Activated naive CD4-positive, alpha-beta T cell (primary cell): ENCODE measurements at places on chromosomes 16 and 17.
A peak's percentile ranks its signal among the peaks of the same experiment; 100 is the strongest.

DNA sequence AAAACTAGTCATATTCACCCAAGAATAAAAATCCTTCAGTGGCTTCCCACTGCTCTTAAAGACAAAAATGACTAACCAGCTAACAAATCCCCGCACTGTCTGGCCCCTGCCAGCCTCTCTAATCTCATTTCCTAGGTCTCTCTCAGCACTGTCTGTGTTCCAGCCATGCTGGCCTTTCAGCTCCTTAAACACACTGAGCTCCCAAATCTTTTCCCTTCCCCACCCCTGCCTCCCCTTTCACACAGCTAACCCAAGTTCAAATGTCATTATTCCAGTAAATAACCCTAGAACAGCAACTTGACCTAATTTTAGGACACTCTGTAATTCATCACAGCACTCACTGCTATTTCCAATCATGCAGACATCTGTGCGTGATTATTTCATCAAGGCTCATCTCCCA, 7.8 kb downstream of the SHCBP1 start:
- DNase-seq = no peak

- DNase-seq = no peak
These were observed 2.7 kb downstream of the DDX5 start for GRCh38 chr17:64503341-64503740.

- no peak for DNase-seq
These were observed 177.4 kb downstream of the FTO start for GRCh38 chr16:53881371-53881770.

DNA sequence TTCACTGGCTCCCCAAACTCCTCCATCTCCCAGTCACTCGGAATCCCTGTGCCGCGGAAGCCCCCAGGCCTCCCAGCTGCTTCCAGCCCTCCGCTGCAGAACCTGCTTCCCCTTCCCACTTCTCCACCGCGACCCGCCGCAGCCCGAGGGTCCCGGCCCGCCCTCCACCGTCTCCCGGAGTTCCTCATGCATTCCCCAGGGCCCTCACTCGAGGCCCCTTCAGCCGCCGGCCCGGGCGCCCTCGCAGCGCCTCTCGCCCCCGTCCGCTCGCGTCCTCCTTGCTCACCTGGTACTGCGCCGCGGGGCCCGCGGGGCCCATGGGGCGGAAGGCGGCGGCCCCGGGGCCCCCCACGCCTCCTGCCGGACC, 329 bp downstream of the SMARCD2 start:
- no peak for DNase-seq

DNA sequence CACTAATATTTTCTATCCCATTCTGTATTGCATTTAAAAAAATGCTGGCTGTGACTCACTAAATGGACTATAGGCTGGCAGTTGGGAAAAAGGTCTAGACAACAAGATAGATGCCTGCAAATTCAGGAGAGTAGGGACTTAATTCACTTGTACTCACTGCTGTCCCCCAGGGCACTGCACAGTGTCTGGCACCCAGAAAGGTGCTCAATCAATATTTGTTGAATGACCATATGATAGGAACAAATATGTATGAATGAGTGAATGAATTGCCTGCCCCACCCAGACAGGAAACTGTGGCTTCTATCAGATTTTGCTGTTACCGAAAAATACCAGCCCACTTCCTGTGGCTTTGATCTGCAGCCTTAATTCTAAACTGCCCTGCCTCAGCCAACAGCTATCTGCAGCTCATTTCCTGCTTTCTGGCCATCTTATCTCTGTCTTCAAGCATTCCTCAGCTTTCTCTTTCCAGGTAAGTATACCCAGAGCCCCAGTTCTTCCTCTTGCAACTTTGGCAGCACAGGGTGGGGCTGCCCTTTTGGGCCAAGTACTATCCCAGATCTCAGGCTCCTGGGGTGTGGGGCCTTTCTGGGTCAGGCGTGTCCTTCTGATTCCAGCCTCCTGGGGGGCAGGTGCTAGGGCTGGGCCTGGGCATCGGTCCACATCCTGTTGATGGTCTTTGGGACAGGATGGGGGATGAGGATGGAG, 15.3 kb upstream of the TNS4 start:
- peak; percentile 54 for DNase-seq

DNA sequence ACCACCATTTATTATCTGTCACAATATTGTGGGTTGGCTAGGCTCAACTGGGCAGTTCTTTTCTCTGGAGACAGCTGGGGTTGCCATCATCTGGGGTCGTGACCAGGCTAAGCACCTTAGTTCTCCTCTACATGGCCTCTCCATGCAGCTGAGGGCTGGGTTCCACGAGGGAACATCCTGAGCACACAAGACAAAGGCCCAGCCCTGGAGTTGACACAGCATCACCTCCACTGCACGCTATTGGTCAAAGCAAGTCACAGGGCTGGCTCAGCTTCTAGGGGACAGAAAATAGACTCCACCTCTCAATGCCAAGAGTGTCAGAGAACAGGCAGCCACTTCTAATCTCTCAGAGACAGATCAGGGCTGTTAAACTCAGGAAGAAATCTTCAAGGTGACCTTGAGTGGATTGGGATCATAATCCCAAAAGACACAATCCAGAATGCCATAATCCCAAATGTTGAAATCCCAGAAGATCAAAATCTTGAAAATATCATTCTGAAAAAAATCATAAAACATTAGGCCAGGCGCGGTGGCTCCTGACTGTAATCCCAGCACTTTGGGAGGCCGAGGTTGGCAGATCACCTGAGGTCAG, 13.0 kb upstream of the USP10 start:
- DNase-seq = no peak

- no peak for DNase-seq
These were observed 30.6 kb downstream of the ZNF750 start for GRCh38 chr17:82808921-82809905.

- DNase-seq = no peak
These were observed 473.6 kb downstream of the CDH11 start for GRCh38 chr16:64648282-64648681.

DNA sequence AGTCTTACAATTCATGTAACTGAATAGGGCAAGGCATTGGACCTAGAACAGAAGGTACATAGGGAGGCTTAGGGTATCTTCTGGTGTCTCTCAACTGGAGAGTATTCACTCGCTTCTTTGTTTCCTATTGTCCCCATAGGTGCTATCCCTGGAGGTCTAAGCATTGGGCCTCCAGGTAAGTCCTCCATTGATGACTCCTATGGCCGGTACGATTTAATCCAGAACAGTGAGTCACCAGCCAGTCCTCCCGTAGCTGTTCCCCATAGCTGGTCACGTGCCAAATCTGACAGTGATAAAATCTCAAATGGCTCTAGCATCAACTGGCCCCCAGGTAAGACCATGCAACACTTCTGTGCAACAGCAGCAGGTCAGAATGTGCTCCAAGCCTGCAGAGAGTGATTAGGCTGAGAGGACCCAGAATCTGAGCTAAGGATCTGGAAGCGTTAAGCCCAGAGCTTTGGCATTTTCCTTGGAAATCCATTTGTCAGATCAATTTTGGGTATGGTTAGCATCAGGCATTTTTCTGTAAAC, 35.7 kb downstream of the TMC6 start:
- no peak for DNase-seq

DNA sequence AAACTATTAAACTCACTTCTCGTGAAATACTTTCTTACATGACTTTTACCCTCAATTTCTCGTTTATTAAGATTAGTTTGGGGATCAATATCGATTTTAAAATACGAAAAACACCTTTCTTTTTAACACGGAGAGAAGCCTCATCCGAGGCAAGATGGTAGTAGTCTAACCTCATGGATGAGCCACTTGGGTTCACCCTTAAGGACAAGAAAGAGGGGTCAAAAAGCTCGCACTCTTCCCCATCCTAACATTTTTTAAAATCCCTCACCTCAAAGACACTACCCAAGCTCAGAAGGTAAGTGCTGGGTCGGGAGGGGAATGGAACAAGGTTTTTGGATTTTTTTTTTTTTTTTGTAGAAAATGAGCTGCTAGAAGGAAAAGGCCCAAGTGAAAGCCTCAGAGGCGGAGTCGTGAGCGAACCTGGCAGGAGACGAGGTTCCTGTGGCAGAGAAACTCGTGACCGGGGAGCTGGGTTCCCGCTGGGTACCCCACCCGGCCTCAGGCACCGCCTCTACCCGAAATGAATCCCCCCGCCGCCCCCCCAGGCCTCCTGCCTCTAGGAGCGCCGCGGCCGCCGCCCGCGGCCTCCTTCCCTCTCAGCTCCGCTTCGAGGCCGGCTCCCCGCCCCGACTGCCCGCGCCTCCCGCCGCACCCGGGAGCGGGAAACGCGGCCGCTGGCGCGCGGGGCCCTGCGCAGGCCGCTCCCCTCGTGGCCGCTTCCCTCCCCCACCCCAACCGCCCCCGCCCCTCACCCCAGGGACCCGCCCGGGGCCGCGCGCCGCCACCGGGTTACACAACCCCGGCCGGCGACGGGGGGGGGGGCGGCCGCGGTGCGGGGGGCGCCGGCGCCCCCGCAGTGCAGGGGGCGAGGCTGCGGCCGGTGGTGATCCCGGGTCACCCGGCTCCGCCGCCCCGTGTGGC, 1.6 kb downstream of the NUFIP2 start:
- DNase-seq = peak; percentile 7
